Lower leg skin (tissue), 4 donors: ENCODE measurements at places on chromosomes 2 and 18. TPM values are rescaled to one million over a fixed set of nuclear protein-coding genes. Genes with fewer than 3 reads are reported as not detected.

DNA sequence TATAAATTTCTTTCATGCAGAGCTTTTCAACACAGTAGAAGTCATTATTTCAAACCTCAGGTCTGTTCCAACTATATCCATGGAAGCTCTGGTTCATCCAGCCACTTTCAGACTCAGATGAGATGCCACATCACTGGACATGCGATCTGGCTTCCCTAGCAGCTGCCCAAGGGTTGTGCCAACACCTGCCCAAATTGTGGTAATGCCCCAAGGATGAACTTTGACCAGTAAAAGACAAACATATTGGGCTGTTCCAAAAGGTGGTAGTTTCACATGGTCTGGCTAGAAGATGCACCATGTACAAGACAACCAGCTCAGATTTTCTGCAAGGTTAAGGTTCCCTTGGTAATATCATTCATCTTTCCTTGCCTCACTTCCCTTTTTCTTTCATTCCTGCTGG lies 101.9 kb downstream of the THADA start:
- no peak for DNase-seq

- no peak for DNase-seq
These were observed 170.5 kb downstream of the ZBTB7C start for GRCh38 chr18:48238636-48239035.

DNA sequence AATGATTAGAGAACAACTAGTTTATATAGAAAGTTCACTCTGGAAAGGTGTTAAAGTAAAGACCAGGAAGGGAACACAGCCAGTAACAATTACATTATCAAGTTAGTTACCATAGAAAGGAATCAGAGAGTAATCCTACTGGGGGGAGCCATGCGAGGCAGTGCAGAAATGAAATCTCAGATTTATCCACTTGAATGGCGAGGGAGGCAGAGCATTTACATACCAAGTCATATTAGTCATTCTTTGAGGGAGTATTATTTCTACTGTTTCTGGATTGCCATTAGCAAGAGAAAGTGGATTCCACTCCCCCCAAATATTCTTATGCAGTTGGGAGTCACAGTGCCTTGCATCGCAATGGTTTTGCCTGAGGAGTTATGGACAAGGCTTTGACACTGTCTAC lies 472.7 kb upstream of the TRIB2 start:
- DNase-seq, result no peak

GRCh38 chr2:110852051-110852450 lies 119.7 kb downstream of the ACOXL start:
- DNase-seq, result no peak

DNA sequence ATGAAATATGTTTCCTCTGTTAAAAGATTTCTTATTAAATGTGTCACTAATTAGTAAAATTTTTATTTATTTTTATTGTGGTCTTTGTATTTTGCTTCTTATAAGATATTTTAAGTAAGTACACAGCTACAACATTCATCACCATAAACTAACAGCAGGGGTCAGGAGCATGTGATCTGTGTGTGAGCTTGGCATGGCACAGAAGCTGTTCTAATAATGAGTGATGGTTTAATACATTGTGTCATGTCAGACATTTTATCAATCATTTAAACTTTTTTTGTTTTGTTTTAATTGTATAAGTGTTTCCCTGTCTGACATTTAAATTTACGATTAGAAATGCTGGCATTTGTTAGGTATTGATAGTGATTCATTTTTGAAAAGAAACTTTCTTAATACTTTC lies 585.4 kb downstream of the DSC3 start:
- no peak for DNase-seq

GRCh38 chr2:175036582-175037018 lies 31.4 kb upstream of the CHN1 start:
- no peak for DNase-seq

- DNase-seq, result no peak
These were observed 82.6 kb downstream of the C18orf54 start for GRCh38 chr18:54440292-54440691.

- no peak for DNase-seq
These were observed 87.7 kb downstream of the SH3YL1 start for GRCh38 chr2:175880-176820.

GRCh38 chr2:16150456-16151280 lies 210.3 kb downstream of the MYCN start:
- no peak for DNase-seq

DNA sequence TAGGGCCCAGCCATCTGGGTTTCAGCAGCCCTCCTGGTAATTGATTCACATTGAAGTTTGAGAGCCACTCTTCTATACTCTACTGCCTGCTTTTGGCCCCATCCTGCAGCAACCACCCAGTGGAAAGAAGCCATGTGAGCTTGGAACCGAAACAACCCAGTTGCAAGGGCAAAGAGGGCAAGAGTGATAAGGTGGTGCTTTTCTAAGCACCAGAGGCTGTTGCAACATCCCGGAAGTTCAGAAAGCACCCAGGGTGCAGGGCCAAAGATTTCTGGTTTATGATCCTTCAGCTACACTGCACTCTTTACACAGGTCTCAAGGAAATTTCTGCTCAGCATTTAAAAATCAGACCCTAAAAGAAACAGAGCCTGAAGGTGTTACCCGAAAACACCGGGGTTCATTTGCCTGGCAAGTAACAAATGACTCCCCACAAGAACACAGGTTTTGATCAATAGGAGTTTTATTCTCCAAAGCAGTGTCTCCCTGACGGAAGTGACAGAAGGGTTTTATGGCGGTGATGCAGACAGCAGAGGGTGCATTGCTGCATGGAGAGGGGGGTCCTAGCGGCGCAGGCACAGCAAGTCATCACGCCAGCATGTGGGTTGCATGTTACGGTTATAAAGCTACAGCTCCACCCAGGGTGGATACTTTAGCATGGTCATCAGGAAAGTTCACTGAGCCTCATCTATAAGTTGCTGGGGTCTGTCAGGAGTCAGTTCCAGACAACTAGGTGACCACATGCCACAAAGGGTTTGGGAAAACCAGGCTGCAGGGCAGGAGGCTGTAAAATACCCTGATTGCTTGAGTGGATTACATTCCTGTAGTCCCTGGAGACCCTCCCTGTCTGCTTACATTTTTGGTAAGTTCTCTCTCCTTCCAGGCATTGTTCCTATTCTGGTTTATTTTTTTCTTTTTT lies 28.8 kb upstream of the TMEM37 start:
- DNase-seq, result no peak

DNA sequence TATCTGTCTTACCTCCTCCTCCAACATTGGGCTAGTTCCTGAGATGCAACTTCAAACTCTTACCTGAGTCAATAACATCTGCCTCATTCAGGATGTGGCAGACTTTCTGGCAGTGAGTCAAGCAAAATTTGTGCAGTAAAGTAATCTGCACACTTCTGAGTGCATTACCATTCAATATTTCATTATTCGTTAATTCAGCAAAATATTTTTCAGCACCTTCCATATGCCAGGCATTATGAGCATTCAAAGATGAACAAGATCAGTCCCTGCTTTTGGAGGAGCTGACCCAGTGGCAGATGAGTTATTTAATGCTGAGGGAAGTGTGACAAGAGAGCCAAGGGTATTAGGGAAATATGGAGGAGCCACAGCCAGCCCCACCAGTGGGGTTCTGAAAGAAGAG lies 339.7 kb downstream of the LNPK start:
- DNase-seq, result no peak

DNA sequence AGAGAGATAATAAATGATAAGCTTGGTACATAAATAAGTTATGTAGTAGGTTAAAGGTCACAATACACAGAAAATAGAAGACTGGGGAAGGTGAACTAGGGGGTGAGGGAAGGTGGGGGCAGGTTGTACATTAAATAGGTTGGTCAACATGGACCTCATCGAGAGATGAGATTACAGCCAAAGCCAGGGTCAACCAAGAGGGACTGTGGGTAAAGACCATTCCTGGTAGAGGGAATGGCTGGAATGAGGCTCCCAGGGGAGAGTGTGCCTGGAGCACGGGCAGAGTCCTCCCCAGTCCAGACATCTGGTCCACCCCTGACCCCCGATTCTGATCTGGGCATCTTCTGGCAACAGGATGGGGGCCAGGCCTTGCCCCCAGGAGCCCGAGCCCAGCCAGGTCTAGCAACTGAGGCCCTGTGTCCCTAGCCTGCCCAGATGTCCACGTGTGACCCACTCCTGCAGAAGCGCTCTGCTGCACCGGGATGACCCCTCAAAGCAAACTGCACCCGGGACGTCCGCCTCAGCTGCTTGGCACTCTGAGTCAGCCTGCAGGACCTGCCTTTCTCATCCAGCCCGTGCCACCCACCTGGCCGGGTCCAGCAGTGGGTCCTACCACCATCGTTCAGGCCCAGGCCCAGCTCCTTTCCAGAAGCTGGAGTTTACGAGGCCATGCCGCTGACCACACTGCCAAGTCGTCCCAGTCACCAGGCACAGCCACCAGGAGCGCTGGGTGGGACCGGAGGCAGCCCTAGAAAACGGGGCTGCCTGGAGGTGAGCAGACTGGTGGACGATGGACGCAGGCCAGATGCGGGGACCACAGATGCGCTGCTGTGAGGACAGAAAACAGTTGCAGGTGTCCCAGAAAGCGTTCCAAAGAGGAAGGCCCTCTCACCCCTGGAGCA lies 56.2 kb upstream of the ID2 start:
- DNase-seq, result no peak

GRCh38 chr2:161030260-161031063 lies 129.8 kb upstream of the TANK start:
- DNase-seq, result no peak

DNA sequence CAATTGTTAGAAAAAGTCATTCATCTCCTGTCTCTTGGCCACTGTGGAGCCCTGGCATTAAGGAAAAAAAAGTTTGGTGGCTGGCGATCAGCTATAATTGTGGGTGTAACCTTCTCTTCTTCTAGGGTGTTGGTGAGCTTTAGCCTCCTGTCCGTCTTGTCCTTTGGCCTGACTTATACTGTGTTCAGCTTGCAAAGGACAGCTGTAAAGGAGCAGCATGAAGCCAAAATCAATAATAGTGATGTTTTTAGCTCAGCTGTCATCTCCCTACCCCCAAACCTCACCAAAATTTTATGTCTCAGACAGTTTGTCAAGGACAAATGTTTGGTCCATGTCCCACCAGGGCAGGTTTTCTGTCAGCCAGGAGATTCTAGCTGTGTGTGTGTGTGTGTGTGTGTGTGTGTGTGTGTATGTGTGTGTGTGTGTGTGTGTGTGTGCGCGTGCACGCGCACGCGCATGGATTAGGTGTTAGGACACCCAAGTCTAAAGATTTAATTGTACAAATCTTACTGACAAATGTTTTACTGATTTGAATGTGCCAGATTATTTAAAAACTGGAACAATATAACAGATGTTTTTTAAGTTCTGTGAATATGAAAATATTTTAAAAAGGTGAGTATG lies 109.2 kb downstream of the PTPRM start:
- DNase-seq, result no peak

- DNase-seq, result no peak
These were observed 450.8 kb downstream of the DLGAP1 start for GRCh38 chr18:4004183-4004829.

DNA sequence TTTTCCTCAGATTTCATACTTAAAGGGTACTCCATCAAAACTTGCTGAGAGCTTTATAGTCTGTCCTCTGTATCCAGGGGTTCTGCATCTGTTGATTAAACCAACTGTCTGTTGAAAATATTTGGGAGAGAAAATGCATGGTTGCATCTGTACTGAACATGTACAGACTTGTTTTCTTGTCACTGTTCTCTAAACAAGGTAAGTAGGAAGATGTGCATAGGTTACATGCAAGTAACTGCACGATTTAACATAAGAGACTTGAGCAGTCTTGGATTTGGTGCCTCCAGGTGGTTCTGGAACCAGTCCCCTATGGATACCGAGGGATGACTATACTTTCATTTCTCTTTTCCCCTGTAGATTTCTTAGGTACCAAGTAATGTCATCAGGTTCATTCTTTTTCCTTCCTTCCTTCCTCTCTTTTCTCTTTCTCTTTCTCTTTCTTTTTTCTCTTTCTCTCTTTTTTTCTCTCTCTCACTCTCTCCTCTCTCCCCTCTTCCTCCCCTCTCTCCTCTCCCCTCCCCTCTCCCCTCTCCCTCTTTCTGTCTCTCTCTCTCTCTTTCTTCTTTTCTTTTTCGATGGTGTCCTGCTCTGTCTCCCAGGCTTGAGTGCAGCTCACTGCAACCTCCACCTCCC lies 23.2 kb downstream of the ADNP2 start:
- no peak for DNase-seq

DNA sequence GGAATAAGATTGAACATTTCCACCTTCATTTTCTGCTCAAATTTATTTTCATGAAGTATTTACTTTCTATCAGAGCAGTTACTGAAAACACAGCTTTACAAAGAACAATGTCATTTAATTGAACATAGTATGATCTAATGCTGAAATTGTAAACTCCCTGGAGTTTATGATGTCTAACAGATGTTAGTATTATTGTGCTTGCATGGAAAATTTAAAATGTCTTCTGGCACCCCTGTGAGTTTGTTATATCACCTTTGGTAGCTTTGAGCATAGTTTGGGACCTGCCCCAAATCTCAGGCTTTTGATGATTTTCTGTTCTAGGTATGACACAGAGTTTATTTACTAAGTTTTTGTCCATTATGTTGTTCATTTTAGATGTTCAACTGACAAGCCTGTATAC lies 28.1 kb downstream of the FAM171B start:
- DNase-seq, result no peak

DNA sequence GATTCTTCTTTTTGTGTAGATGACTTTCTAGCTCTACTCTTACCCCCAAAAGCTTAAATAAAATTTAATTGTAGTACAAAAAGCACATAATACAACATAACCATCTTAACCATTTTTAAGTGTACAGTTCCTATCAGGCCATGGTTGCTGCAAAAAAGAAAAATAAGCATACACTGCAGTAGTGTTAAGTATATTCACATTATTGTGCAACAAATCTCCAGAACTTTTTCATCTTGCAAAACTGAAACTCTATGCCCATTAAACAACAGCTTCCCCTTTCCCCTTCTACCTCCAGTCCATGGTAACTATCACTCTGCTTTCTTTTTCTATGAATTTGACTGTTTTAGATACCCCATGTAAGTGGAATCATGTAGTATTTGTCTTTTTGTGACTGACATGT lies 18.1 kb downstream of the PPM1B start:
- DNase-seq, result no peak

- no peak for DNase-seq
These were observed 203.5 kb upstream of the UBE2E3 start for GRCh38 chr2:180776921-180777320.

Gene RASGRP3
- 2.4 TPM for total RNA-seq

Gene SMAD2
- 54.5 TPM for total RNA-seq

Gene CFAP65
- total RNA-seq, result not detected

Gene SPR
- total RNA-seq, result 8.0 TPM

Gene GNLY
- not detected for total RNA-seq

Gene SMCHD1
- total RNA-seq, result 29.0 TPM

Gene TFCP2L1
- total RNA-seq, result 18.3 TPM

Gene NOL4
- total RNA-seq, result 0.19 TPM

Gene BMP10
- not detected for total RNA-seq
